ENCODE measurements at places on chromosomes 13 and 19.

GRCh38 chr13:102816708-102817107, 17.8 kb downstream of the BIVM start:
- no peak for DNase-seq

- no peak for DNase-seq
Observed at GRCh38 chr19:44807162-44807561, 1.7 kb upstream of the BCAM start.

- DNase-seq = no peak
Observed at GRCh38 chr19:28466107-28467045, 746.6 kb downstream of the UQCRFS1 start.

DNA sequence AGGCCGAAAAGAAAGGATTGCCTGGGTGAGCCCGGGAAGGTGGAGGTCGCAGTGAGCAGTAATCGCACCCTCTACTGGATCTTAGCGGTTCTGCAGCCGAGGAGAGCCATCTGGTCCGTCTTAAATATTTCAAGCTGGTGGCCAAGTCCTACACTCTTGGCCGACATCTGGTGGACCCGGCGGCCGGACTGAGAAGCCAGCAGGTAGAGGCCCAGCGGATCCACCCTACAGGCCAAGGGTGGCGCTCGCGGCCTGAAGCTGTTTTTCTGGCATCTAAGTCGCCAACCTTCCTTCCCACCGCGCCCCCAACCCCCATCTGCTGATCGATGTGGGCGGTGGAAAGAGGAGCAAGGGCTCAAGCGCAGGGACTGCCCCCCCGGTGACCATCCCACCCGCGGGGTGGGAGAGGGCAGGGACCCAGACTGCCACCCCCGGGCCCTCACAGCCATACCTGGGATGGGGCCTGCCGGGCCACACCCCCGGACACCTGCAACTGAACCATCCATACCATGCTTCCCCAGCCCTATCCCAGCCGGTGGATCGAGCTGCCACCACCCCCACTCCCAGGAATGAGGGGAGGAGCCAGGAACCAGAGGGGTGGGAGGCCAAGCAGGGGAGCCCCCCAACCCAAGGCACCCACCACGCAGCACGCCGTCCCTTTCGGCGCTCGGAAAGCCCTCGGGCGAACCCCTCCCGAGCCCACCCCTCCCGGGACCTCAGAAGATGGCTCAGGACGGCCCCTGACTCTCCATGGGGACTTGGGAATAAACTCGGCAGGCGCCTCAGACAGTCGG, 46.3 kb upstream of the ZNF730 start:
- DNase-seq = peak; percentile 29

DNA sequence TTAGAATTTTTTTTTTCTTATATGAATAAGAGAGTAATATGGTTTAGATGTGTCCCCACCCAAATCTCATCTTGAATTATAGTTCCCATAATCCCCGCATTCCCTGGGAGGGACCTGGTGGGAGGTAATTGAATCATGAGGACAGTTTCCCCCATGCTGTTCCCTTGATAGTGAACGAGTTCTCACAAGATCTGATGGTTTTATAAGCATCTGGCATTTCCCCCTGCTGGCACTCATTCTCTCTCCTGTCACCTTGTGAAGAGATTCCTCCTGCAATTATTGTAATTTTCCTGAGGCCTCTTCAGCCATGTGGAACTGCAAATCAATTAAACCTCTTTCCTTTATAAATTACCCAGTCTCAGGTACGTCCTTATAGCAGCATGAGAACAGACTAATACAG, 205.7 kb downstream of the MYO16 start:
- DNase-seq = no peak

DNA sequence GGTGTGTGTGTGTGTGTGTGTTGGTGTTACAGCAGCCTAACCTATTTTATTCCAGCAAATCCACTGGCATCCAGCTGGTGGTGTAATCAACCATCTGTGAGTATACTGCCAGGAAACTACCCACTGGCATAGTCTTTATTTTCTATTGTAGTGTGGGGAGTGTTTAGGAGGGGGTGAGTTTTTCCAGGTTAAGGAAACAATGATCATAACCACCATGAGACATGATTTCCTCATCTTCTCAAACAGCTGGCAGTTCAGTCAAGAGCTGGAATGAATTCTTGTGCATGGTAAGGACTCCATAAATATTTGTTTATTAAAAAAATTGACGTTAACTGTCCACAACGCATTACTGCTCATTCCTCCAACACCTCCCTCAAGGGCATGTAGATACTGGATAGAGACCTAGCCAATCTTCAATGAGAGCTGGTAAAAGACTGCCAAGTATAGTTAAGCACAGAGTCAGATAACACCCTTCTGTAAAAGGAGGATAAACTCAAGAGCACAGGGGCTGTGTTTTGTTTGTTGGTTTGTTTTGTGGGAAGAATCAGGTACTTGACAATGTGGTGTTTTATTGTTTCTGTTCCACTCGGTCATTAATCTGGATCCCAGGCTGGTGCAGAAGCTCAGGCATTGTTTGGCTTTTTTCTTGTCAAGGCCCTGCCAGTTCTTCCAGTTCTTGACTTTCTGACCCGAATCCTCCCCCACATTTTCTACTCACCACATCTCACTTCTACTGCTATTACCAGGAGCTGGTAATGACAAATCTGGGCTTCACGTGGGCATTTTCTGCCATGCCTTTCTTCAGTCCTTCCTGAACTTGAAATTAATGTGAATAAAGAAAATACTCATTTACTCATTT, 31.6 kb upstream of the SLC46A3 start:
- DNase-seq = no peak

DNA sequence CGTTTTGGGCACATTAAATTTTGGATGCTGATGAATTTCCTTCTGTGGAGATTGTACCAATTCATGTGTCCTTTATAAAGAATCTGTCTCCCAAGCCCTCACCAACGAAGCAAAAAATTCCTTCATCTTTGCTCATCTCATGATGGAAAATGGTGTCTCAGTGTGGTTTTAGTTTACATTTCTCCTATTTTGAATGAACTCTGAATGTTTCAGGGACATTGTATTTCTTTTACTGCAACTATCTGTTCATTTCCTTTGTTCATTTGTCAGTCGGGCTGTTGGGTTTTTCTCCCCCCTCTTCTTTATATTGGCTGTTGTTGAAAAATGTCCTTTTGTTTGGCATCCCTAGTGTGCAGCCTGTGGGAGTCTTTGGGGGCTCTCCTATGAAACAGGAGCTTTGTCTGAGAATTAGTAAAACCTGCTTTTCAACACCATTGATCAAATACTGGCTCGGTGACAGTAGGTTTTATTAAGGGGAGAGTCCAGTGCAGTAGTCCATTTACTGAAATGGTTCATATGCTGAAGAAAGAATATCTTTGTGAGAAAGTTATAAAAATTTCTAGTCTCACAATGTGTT, 91.3 kb upstream of the C1QTNF9B start:
- DNase-seq = no peak

DNA sequence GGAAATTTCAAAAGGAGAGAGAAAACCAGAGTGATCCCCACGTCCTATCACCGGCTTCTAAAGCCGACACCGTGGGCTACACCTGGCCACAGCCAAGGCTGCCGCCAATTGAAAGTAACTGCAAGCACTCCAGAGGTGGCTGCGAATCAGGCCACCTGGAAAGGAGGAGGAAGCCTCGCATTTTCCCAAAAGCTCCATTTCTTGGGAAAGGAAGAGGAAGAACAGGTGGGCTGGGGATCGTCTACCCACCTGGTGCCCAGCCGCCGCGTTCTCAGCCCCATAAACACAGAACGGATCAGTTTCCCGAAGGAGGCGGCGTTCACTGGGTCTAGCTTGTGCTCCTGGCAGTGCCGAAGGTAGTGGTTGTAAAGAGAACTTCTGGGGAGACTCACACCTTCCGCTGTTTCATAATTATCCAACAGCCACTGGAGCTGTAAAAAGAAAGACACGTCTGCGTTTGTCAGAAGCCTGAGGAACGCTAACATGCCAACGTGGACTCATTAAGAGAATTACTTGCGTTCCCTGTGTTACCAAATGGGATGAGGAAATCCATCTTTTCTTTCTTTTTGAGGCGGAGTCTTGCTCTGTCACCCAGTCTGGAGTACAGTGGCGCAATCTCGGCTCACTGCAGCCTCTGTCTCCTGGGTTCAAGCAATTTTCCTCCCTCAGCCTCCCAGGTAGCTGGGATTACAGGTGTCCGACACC, 38.1 kb upstream of the RANBP3 start:
- DNase-seq = no peak

DNA sequence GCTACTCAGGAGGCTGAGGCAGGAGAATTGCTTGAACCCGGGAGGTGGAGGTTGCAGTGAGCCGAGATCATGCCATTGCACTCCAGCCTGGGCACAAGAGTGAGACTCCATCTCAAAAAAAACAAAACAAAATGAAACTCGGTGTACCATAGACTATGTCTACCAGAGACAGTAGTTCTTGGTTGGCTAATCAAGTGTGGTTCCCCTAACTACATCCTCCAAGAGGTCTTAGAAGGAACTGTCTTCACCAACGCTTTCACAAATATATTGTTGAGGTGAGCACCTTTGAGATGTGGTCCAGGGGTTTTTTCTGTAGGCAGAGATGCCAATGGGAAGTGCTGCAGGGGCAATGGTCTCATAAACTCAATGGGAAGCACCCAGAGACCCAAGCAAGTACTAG, 48.0 kb downstream of the RFC3 start:
- DNase-seq = no peak

DNA sequence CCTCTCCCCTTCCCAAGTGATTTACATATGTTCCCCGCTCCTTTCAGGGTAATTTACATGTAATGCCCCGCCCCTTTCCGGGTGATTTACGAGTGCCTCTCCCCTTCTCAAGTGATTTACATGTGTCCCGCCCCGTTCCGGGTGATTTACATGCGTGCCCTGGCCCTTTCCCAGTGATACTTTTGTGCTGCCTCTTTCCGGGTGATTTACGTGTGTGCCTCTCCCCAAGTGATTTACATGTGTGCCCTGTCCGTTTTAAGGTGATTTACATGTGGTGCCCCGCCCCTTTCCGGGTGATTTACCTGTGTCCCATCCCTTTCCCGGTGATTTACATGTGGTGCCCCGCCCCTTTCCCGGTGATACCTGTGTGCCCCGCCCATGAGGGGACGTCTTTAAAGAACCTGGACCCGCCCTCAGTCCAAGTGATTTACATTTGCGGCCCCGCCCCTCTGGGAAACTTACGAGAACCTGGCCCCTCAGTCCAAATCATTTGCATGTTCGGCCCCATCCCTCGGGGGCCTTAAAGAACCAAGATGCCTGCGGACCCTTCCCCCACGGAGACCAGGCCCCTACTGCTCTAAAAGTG, 559 bp upstream of the LENG9 start:
- DNase-seq = peak; percentile 93

Measured in iPS DF 6.9 (cell line).